ENCODE measurements at places on chromosomes 11 and 22.
A peak's percentile ranks its signal among the peaks of the same experiment; 100 is the strongest.

- no peak for DNase-seq
Measured at GRCh38 chr11:115629456-115630015, 125.3 kb upstream of the CADM1 start.

DNA sequence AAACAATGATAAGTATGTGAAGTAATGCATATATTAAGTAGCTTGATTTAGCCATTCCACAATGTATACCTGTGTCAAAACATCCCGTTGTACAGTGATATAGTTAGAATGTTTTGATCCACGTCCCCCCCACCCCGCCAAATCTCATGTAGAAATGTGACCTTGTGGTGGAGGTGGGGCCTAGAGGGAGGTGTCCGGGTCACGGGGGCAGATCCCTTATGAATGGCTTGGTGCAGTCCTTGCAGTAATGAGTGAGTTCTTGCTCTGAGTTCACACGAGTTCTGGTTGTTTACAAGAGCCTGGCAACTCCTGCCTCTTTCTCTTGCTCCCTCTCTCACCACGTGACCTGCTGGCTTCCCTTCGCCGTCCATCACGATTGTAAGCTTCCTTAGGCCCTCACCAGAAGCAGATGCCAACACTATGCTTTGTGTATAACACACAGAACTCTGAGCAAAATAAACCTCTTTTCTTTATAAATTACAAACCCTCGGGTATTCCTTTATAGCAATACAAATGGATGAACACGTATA is 41.6 kb downstream of the FANCF start:
- no peak for DNase-seq

GRCh38 chr11:62603776-62604299 is 2.2 kb upstream of the MTA2 start:
- DNase-seq, result no peak

DNA sequence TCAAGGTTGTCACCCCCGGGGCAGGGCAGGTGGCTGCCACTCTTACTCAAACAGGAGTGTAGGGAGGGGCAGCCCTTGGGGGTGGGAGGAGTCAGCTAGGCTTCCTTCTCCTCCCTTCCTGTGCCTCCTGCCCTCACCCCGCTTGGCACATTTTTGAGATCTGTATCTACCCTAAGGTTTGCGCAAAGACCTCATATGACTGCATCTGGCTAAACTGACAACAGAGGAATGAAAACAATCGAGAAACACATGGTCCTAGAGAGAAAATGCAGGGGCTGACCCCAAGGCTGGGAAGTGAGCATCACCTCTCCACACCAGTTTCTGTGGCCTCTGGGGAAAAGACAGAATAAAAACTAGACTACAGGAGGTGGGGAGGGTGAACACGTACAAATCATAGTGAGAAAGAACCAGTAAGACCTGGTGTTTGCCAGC is 28.1 kb downstream of the IGSF9B start:
- DNase-seq, result peak; percentile 84

DNA sequence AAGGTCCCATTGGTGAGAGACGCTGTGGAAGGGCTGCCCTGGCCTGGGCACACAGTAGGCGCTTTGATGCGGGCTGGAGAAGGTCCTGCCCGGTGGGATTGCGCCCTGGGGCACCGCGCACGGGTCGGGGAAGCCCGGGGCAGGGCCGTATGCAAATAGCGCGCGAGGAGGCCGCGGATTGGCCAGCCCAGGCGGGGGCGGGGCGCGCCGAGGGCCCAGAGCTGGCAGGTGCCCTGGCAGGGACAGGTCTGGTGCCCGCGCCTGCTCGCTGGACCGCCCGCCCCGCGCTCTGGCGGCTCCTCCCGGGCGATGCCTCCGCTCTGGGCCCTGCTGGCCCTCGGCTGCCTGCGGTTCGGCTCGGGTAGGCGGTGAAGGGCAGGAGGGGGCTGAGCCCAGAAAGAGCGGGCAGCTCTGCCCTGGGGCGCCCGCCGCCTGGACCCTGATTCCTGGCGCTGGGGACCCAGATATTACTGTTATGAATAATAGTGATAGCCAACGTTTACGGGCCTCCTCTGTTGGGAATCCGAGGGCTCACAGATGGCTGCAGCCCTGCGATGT is at the start of gene UPK3A:
TSS of gene UPK3A (plus strand) at position 245 of the 558 bp plus-strand sequence. CDS start at position 310, 65 bp downstream.
- peak; percentile 80 for DNase-seq

DNA sequence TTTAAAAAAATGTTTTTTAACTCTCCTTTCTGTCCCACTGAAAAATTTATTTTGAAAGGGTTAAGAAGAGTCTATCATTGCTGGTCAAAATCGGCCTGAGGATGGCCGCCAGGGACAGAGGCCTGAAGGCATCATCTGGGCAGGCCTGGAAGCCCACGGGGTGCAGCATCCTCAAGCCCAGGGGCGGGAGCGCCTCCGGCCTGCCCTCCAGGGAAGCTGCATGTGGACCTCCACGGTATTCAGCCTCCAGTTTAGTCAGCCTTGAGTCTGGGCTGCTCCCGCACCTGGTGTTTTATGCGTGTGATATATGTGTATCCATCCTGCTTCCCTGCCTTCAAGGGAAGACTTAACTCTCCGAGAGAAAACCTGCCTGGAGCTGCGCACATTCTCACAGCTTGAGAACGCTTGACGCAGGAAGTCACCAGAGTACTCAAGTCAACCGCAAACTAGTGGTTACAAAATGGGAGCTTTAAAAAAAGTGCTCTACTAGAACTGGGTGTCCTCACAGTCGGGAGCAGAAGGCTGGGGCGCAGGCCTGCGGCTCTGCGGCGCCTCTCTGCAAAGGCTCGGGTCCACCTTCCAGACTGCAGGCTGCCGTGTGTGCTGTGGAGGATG is 13.6 kb upstream of the BID start:
- no peak for DNase-seq

Measured in activated CD8-positive, alpha-beta memory T cell treated with anti-CD3 and anti-CD28 coated beads, Interleukin-2, amount 50 U/mL, for 48 hours (primary cell).